ENCODE measurements at places on chromosomes 5 and 9.
A peak's percentile ranks its signal among the peaks of the same experiment; 100 is the strongest.

- DNase-seq, result no peak
Observed at GRCh38 chr5:54753034-54753433, 232.4 kb downstream of the ESM1 start.

DNA sequence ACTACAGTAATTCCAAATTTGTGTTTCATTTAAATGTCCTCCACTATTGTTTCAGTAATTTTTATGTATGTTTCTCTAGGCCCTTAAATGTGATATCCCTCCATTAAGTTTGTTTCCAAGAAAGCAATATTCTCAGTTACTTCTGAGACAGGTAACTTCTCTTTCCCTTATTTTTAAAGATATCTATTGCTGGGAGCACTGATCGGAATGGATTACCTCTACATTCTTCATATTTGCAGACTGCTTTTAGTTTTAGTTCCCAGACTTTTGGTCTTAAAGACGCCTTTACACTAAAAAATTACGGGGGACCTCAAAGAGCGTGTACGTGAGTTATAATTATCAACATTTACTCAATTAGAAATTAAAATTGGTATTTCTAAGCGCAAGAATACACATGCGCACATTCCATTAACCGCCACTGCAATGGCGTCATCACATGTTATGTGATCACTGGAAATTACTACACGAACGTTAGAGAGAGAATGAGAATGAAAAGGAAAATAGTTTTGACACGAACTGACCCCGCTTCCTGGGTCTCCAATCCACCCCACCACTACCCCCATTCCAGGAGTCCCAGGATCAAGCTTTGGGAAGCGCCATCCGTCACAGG is 519 bp upstream of the RAD50 start:
- DNase-seq, result no peak

DNA sequence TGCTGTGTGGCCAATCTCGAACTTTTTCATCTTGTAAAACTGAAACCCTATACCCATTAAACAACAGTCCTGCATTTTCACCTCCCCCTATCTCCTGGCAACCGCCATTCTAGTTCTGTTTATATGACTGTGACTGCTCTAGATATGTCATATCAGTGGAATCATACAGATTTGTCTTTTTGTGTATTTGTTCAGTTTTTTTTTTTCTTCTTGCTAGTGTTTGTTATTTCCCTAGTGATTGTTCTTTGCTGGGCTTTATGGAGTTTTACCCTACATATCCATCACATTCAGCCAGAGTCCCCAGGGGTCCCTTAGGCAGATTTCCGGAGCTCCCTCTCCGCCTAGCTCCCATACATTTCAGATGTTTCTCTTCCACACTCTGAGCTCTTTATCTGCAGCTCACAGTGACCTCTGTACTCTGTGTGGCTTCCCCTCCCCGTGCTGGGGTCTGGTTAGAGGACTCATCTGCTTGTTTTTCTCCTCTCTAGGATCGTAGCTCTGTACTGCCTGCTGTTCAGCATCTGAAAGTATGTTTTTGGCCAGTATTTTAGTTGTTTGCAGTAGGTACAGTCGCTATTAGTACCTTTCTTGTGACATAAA is 25.1 kb upstream of the CARTPT start:
- DNase-seq, result no peak

GRCh38 chr5:67732921-67733320 is 482.6 kb upstream of the PIK3R1 start:
- no peak for DNase-seq

GRCh38 chr9:126049088-126049487 is 277.5 kb upstream of the MVB12B start:
- DNase-seq, result no peak

DNA sequence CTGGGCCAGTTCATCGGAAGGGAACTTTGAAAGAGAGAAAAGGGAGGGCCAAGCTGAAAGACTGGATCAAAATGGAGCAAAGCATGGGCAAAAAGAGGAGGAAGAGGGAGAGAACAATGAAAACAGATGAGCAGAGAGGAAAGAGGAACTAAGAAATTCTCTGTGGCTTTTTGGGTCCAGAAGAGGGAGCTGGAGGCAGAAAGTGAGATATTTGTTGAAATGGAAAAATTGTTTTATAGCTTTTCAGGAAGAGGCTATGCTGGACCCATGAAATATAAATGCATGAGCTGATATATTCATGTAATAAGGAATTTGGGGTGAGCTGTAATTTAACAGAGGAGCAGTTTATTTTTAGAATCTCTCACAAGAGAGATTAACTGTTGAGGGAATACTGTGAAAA is 457.3 kb downstream of the DMAC1 start:
- DNase-seq, result no peak

GRCh38 chr9:134503301-134504105 is 138.1 kb upstream of the COL5A1 start:
- no peak for DNase-seq

DNA sequence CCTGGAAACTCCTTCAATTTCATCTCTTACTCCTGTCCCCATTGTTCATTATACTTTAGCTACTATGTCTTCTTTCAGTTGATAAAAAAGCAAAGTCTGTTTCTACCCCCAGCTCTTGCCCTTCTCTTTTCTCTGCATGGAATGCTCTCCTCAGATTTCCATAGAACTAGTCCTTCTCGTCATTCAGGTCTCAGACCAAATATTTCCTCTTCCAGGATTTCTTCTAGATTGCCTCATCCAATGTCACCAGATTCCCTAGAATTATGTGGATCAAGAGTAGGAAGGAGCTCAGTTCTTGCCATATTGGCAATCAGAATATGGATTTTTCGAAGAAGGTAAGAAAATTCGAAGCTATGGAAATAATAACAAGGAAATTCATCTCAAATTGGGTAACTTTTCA is 176.1 kb downstream of the GABRG2 start:
- no peak for DNase-seq

DNA sequence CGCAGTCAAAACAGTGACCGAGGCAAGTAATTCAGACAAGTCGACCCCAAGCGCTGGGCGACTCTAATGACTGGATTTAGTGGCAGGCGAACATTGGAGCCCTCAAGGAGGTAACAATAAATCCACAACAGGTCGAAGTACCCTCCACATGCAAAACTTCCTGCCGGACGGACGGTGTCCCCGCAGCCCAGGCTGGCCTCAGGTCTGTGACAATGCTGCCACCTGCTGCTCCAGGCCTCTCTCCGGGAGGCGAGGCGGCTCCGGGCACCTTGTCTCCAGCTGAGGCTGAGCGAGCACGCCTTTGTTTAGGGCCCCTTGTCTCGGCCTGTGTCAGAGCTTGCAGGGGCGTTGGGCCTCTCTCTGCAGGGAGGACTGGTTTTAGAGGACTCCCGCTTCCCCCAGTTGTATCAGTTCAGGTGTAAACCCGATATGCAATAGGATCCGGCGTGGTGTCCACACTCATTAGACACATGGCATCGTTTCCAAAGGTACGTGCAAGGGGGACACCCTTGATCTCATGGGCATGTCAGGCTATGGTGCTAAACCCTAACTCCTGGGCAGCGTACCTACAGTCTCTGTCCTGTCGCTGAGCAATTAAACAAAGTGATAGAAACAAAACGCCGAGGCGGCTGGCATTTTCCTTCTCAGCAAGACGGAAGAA is 628.0 kb upstream of the ADAMTS16 start:
- no peak for DNase-seq

GRCh38 chr9:20620650-20621470 is 1.4 kb downstream of the MLLT3 start:
- peak; percentile 76 for DNase-seq

- no peak for DNase-seq
Observed at GRCh38 chr9:11340654-11341053, 727.9 kb upstream of the PTPRD start.

DNA sequence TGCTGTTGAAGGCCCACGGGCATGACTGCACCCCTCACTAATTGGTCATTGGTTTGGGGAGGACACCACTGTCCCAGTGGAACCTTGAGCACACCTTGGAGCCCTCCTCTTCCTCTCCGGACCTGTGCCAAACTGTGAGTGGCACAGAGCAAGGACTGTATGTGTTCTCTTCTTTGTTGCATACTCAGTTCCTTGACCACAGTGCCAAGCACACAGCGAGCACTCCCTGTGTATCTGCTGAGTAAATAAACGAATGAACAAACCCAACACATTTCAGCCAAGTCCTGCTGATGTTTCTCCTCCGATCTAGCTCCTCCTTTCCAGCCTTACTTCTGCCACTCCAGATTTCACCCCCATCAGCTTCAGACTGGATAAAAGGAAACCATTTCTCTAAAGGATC is 2.7 kb upstream of the TRIM52 start:
- DNase-seq, result no peak

- DNase-seq, result no peak
Observed at GRCh38 chr9:126439402-126439765, 112.8 kb downstream of the MVB12B start.

GRCh38 chr9:27468462-27469110 is 55.5 kb upstream of the IFNK start:
- no peak for DNase-seq

DNA sequence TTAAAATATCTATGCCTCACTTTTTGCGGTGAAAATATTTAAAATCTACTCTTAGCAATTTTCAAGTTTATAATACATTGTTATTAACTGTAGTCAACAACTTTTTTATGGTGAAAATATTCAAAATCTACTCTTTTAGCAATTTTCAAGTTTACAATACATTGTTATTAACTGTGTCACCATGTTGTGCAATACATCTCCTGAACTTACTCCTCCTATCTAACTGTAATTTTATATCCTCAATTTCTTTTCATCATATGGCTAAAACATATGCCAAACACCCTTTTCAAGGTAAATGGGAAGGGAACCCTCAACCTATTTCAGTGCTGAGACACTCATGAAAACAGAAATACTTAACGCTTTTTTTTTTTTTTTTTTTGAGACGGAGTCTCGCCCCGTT is 982.7 kb upstream of the DMAC1 start:
- DNase-seq, result no peak

DNA sequence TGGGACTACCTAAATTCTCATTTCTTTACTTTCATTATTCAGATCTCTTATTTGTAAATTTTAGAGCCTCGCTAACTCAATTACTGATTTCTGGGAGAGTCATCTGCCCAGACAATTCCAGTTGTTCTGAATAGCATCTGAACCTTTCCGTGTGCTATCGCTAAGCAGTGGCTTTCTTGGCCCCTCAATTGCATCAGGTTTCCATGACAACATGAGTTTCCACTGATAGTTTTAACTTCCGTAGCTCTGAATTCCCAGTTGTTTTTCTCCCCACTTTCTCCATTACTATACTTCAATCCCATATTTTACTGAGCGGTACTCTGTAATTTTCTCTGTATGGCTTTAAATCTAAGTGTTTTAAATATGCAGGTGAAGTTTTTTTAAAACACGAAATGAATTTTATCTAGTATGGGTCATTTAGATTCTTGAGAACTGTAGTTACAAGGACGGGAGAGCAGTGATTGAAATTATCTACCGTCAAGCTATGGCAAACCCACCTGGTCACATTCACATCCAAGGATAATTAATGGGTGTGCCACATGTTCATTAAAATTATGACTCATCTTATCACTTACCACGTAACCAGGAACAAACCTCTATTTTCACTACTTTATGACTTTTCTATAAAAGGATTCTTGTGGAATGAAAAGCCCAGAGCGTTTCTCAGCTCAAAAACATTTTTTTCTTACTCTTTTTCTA is 223.5 kb upstream of the PCSK5 start:
- DNase-seq, result no peak

DNA sequence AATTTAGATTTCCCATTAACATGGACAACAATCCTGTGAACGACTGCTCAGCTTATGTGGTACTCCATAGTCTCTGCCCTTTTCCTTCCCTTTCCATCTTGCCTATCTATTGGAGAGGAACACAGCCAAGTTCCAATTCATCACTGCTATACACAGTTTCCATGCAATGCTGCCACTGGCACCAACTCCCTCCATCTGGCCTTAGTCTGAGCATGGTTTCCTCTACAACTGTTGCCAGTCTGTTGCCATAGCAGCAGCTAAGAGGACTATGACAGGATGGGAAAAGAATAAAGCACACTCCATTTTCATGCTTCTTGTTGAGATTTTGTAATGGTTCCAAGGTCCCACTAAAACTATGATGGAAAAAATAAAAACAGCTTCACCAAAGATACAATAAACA is 189.0 kb downstream of the HCN1 start:
- DNase-seq, result no peak

- DNase-seq, result no peak
Observed at GRCh38 chr5:95617057-95617456, 2.8 kb upstream of the GPR150 start.

DNA sequence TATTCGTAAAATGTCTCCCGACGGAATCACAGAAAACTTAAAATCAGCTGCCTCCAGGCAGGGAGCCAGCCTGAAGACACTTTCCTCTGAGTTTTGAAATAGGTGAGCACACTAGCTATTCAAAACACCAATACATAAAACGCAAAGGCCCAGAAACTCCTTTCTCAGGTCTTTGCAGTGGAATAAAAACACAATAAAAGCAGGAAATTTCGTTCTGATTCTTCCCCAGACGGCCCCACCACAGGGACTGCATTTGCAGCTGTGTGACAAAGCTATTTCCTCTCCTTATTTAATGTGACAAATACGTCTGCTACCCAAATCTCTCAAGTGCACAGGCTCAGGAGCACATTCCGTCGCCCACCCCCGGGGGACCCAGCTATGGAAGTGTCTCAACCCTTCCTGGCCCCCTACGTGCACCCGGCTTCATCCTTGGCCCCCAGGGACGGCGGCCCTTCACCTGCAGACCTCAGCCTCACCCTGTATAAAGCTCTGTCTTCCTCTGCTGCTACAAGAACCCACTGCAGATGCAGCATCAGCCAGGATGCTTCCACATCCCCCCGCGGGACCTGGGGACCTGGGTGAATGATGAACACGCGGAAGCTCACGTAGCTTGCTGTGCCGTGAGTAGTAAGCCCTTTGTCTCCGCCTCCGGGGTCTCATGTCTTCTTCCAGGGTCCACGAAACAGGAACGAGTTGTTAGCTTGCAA is 24.9 kb downstream of the AHRR start:
- no peak for DNase-seq

GRCh38 chr9:132824951-132825350 is 53.1 kb downstream of the AK8 start:
- no peak for DNase-seq

Measured in naive thymus-derived CD4-positive, alpha-beta T cell (primary cell).